ENCODE measurements at places on chromosomes 2 and 18.

DNA sequence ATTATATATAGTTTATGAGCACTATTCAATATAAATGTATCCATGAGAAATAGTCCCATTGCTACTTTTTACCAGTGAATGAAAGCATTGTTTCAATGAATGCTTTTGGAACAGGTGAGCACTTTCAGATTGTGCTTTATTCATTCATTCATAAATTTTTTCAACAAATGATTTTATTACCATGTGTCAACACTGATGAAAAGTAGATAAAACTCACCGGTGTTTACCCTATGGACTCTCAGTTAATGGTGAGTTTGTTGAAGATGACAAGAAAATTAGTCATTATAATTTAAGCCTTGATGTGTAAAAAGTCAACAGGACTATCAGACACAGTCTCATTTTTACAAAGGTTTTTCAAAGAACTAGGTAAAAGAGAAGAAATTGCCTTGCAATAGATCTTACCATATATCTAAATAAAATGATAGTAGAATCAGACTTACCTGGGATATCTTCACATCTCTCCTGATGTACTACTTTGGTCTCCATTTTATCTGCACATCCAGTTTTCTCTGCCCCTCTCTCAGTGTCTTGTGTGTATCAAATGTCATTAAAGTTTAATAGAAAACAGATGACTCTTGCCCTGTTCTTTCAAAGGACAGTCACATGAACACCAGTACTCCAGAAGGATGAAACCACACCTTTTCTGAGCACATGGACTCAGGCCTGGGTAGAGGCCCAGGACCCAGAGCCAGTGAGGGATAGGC lies 325.3 kb upstream of the RND3 start:
- no peak for DNase-seq

- DNase-seq: peak; percentile 30
Observed at GRCh38 chr18:51196118-51196810, 1.2 kb downstream of the MEX3C start.

GRCh38 chr2:71944806-71945602 lies 202.7 kb downstream of the CYP26B1 start:
- no peak for DNase-seq

- DNase-seq: no peak
Observed at GRCh38 chr2:212027681-212028628, 510.6 kb downstream of the ERBB4 start.

DNA sequence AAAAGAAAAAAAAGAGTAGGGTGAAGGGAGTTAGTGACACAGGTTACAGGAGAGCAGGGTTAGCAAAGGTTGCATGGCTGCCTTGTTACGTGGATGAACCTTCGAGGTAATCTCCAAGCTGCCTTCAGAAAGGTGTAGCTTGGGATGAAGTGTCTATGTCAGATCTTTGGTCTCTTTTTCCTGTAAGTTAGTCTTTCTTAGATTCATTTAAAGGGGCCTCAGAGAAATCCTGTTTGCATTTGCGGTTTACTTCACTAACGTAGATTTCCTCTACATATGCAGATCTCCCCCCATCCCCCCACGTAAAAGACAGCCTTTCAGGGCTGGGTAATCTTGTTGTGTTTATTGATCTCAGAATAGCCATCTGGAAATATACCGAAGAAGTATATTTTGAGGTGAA lies 83.7 kb downstream of the MTA3 start:
- peak; percentile 5 for DNase-seq

DNA sequence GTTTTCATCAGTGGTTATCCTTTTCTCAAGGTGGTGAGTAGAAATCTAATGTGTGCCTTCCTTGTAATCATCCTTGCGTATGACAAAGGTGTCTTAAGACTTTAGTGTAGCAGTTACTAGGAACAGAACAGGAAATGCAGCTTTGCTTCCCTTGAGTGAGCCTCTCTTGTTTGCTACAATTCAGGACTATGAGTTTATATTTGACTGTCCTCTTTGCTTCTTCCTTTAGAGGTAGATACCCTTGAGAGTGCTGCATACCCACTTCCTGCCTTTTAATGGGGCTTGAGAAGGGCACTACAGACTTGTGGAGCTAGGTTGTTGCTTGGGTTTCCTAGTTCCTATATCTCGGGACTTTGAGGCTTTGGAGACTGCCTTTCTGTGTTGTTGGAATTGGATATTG lies 3.8 kb downstream of the KCNJ13 start:
- DNase-seq: no peak

- DNase-seq: no peak
Observed at GRCh38 chr2:30191107-30191506, 40.2 kb upstream of the LBH start.

GRCh38 chr18:3867236-3867635 lies 417.3 kb downstream of the TGIF1 start:
- no peak for DNase-seq

- DNase-seq: no peak
Observed at GRCh38 chr18:23618862-23619387, 32.6 kb upstream of the NPC1 start.

DNA sequence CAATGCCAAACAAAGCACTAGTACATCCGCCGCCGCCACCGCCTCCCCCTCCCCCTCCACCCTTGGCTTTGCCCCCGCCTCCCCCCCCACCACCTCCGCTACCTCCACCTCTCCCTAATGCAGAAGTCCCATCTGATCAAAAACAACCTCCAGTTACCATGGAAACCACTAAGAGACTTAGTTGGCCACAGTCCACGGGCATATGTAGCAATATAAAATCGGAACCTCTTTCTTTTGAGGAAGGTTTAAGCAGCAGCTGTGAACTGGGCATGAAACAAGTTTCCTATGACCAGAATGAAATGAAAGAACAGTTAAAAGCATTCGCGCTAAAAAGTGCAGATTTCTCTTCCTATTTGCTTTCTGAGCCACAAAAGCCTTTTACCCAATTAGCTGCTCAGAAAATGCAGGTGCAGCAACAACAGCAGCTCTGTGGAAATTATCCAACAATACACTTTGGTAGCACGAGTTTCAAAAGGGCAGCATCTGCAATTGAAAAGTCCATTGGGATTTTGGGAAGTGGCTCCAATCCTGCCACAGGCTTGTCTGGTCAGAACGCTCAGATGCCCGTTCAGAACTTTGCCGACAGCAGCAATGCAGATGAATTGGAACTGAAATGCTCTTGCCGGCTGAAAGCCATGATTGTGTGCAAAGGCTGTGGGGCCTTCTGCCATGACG lies 168.0 kb downstream of the ASXL3 start:
- DNase-seq: no peak

DNA sequence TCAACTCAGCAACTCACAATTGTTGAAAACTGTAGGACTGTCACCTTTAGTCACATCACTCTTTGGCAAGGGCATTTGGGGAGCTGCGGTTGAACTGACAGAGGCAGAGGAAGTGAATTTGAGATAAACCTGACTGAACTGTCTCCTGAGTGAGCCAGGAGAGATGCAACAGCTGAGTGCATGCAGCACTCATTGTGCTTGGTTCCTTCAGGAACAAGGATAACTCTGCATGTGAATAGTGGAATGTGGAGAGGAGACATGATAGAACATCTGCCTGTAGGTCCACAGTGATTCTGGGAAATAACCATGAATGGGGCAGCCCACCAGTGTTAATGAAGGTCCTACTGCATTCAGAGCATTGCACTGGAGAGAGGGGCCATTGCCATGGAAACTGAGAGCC lies 494.7 kb downstream of the STK39 start:
- no peak for DNase-seq

GRCh38 chr18:58867281-58867961 lies 2.7 kb downstream of the ZNF532 start:
- DNase-seq: no peak

DNA sequence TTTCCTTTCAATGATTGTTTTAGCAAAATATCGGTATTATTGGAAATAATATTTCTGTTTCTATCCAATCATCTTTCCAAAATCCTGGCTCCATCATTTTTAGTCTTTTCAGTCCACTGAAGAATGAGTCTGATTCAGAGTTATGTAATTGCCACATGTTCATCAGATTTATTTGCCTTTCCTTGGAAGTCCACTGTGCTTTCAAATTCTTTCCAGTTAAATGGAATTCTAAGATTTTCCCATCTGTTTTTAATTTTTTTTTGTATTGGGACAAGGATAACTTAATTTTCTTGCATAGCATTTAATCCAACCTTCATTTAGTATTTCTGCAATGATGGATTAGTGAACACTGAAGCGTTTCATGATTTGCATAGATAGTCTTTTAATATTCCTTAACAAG lies 521.5 kb upstream of the NRXN1 start:
- DNase-seq: no peak

DNA sequence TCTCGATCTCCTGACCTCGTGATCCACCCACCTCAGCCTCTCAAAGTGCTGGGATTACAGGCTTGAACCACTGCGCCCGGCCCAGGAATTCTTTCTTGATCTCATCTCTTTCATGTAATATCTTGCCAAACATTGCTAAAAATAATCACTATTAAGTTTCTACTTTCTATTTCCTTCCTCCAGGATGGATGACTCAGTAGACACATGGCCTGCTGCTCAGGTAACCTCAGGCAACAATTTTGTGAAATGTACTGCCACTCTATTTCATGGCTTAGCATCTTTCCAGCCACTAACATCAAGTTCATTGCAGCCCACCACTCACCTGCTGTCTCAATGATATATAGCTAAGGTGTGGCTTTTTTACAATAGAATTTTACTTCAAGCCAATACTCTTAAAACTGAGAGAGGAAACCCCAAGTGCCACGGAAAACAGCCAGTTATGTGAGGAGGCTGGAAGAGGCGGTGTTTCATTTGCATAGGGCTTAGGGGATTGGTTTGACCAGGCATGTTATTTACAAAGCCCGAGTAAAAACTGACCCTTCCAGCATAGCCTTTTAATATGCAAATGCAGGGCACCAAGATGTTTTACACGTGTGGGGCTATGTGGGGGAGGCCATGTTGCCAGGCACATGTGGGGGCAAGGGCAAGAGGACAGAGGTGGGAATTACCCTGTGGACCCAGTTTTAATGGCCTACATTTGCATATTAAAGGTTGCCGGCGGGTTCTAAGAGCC lies 11.3 kb upstream of the SUMO1 start:
- DNase-seq: no peak

- DNase-seq: no peak
Observed at GRCh38 chr2:145617906-145618305, 1098.0 kb upstream of the ZEB2 start.

DNA sequence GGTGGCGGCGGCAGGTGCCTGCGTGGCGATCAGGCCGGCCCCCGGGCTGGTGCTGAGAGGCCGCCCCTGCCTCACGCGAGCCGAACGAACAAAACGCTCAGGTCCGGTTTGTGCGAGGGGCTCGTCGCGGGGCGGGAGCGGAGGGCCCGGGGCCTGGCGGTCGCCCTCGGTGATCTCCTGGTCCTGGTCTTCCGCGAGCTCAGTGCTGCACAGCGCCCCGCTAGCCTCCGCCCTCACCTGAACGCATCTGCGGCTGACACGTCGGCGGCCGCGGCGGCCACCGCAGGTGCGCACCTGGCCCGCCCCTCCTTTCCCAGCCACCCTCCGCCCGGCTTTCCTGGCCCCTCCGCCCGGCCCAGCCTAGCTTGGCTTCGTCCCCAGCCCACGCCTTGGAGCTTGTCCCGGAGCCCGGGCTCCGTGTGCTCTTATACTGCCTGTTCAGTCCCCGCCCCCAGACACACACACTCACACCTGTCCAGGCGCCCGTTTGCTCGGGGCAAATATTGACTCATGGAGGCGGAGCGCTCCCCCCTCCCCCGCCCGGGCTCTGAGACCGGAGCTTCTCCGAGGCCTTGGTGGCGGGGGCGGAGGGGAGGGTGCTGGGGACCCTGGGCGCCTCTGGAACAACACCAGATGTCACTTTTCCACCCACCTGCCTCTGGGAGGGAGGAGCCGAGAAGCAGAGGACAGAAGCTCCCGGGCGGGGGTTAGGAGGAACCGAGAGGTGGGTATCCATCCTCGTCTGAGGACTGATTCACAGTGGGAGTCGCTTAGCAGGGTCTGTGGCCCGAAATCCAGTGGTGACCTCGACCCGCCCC lies 8.6 kb upstream of the CRYBA2 start:
- no peak for DNase-seq

DNA sequence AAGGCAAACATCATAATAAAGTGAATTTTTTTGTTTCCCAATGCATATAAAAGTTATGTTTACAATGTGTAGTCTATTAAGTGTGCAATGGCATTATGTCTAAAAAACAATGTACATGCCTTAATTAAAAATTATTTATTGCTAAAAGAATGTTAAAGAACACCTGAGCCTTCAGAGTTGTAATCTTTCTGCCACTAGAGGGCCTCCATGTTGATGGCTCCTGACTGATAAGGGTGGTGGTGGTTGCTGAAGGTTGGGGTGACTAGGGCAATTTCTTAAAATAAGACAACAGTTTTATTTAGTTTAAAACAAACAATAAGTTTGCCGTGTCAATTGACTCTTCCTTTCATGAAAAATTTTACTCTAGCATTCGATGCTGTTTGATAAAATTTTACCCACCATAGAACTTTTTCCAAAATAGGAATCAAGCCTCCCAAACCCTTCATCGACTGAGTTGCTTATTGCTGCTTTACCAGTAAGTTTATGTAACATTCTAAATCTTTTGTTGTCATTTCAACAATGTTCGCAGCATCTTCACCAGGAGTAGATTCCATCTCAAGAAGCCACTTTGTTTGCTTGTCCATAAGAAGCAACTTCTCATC lies 32.3 kb downstream of the MAP3K2 start:
- DNase-seq: no peak

DNA sequence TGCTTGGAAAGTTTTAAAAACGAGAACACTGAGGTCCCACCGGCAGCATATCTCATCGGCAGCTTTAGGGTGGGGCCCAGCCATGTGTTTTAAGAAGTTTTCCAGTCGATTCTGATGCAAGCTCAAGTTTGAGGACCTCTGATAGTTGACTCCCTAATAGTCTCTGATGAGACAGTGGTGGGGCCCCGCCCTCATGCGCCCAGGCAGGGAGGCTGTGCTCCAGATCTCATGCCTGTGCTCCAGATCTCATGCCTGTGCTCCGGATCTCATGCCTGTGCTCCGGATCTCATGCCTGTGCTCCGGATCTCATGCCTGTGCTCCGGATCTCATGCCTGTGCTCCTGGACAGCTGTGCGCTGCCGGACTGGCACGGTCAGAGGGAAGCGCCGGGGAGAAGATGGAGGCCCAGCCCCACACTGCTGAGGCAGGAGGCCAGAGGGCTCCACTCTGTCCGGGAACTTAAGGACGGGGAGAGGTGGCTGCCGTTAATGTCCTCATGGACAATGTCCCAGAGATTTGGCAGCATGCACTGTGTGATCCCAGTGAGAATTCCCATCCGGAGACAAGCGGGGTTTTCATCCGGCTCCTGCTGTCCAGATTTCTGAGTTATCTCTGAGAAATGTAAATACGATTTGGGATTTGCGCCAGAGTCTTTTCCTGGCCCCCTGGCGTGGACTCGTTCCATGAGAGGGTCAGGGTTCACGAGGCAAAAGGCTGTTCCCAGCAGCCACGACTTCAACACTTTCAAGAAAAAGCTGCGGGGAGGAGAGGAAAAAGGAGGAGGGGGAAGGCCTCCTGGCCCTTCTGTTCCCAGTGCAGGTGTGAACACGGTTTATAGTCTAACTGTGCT lies 9.4 kb upstream of the COLEC11 start:
- no peak for DNase-seq
